ENCODE measurements at places on chromosomes 13 and 19. TPM values are rescaled to one million over a fixed set of nuclear protein-coding genes. Genes with fewer than 3 reads are reported as not detected.

The EBI3 gene
- total RNA-seq = 0.92 TPM

DNA sequence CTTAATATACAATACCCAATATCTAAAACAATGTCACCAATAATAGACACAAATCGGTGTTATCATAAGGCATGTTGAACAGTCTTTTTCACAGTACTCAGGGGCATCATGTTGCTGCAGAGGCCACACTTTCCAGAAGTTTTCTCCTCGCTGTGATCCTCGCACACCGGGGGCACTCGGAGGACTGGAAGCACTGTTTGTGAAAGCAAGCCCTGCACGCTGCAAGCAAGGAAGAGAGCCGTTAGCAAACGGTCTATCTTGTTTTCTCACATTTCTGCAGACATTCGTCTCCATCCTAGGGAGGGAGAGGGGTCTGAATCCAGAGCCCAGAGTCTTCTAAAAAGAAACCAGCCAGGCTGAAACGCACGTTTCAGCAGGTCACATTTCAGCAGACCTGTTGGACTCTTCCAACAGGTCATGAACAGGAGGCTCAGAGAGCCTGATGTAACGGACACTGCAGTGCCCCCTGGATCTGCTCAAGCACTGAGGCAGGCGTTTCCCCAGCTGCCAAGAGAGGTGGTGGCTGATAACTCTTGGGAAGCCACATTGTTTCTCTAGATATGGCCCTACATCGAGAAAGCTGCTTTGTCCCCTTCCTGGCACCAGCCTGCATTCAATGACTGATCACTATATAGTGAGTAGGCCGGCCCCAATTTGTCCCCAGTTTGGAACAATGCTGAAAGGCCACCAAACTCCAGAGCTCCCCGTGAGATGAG is 43.6 kb downstream of the RUBCNL start:
- DNase-seq = no peak

The SLC5A5 gene
- total RNA-seq = not detected

DNA sequence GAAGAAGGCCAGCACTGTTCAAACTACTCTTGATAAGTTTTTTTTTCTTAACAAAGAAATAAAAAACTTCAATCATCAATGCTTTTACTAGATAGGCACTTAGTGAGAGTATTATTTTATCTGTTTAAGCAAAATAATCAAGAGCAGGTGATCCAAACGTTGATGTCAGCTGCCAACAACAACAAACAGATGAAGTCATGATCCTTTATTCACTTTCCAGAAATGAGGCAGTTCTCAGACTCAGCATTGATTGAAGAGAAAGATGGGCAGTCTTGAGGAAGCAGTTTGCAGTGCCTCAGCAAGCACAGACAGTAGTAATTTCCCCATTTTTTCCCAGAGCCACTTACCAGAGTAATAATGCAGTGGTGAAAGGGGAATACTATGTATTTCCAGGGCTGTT is 38.4 kb upstream of the CSNK1A1L start:
- no peak for DNase-seq

DNA sequence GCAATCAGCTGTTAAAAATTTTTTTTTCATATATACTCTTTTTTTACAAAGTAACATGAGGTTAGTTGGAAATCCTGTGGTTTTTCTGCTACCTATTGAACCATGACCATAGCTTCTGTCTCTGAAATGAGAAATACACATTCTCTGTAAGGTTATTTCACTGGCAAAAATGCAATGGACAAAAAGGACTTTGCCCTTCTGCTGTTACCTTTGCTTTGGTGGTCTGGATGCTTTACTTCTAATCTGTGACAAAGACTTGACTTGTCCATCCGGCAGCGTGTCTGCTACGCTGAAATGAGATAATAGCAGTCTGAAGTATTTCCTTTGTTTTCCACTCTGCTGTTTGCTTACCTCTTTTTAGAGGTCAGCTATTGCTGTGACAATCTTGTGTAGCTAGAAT is 412.8 kb downstream of the SLITRK6 start:
- no peak for DNase-seq

GRCh38 chr19:58355908-58356765 is 2.8 kb upstream of the A1BG start:
- peak; percentile 55 for DNase-seq

DNA sequence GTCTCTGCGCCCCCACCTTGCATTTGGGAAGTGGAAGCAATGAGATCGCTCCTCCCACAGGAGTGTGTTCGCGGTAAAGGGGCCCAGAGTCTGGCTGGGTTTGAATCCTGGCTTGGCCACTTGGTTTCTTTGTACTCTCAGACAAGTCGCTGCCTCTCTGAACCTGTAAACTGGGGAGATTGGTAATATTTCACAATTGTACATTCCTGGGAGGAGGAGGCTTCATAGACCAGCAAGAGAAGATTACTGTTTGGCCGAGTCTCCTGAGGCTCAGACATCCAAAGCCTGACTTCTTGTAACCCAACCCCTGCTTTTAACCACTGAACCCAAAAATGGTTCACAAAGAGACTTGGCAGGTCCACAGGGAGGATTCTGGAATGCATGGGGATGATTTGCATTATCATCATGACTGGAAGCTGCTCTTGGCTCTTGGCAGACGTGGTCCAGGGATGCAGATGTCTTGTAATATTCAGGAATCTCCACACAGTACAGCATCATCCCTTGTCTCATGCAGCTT is 13.6 kb upstream of the STRN4 start:
- no peak for DNase-seq

All from left ventricle myocardium superior (tissue), 1 donor.